ENCODE measurements at places on chromosomes 1 and 21.
A peak's percentile ranks its signal among the peaks of the same experiment; 100 is the strongest.

DNA sequence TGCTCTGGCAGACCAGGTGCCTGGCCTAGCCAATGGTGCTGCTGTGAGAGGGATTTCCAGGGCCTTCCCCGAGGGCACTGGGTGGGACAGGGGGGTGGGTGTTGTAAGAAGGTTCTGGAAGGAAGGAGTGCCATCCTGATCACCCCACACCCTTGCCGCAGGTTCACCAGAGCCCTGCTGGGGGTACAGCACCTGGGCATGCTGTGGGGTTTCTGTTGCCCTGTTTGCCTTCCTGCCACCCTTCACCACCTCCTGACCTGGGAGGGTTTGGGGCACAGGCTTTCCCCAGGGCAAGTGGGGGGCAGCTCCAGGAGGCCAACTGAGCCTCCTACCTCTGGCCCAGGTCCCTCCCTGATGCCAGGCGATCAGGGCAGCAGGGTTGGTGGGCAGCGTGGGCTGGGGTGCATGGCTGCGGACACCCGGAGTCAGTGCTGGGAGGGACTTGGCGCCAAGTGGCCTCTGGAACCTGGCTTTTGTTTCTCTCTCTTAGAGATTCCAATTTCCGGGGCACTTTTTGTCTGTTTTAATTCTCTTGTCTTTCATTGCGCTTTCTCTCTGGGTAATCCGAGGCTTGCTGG is 318.8 kb downstream of the PTPRU start:
- no peak for DNase-seq

GRCh38 chr1:245310571-245311531 is 156.1 kb downstream of the KIF26B start:
- no peak for DNase-seq

DNA sequence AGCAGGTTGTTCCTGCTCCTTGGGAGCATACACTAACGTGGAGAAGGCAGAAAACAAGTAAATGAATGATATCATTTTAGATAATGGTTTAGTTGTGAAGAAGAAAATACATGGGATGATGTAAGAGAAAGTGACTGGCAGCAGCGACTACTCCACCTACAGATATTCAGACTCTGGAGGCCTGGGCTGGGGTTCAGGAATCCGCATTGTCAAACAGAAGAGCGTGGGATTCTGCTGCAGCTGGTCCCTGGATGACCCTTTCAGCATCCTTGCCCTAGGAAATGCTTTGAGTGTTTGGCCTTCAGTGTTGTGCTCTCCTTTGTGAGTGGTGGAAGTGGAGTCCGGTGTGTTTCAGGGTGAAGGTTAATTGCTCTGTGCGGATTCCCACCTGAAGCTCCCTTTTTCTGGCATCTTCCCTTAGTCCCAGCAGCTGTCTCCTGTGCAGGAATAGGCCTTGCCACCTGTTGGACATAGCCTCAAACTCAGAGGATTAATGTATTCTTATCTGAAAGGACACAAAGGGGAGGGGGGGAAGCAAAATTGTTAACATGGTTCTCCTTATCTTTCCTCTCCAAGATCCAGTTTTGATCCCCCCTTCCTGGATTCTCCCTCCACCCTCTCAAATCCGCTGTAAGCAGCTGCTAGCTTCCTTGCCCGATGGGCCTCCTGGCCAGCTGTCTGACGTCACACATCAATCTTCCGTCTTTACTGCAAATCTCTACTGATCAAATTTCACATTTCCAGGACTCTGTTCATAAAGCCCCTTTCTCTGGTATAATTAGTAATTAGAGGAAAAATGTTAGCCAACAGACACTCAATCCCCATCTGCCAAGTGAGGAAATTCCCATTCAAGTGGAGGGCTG is 68.3 kb upstream of the SPAG17 start:
- peak; percentile 59 for DNase-seq

GRCh38 chr1:42340093-42340492 is 5.1 kb upstream of the FOXJ3 start:
- peak; percentile 100 for DNase-seq

DNA sequence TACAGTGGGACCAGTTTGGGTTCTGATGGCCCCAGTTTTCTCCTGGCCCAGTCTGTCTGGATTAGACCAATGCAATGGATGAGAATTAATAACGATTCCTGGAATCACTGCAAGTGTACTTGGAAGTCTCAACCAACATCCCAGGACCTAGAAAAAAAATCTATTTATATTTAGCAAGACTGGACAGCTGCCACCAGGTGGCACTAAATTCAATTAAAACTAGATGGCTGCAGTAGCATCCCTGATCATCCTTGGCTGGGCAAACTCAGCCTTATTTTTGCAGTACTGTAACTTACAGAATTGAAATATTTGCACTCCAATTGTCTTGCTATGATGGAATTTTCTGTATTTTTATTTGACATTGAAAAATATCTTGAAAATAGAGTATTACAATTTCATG is 165.7 kb downstream of the NCAM2 start:
- peak; percentile 68 for DNase-seq
